ENCODE measurements at places on chromosomes 6 and 20. TPM values are rescaled to one million over a fixed set of nuclear protein-coding genes. Genes with fewer than 3 reads are reported as not detected.

The TBX18 gene
- total RNA-seq: 12.2 TPM

The BMP7 gene
- 15.3 TPM for total RNA-seq

The NNAT gene
- total RNA-seq: 3.1 TPM

The ERVFRD-1 gene
- not detected for total RNA-seq

The ZNF311 gene
- 1.7 TPM for total RNA-seq

The HAO1 gene
- 0.20 TPM for total RNA-seq

The DEFB125 gene
- total RNA-seq: not detected

The OR2B3 gene
- not detected for total RNA-seq

The C6orf141 gene
- 0.55 TPM for total RNA-seq

The APCDD1L gene
- 16.4 TPM for total RNA-seq

The KCNK15 gene
- total RNA-seq: 0.14 TPM

Data from astrocyte (in vitro differentiated cells and primary cell).